Panc1 (cell line): ENCODE measurements at places on chromosomes 3 and 15. TPM values are rescaled to one million over a fixed set of nuclear protein-coding genes. Genes with fewer than 3 reads are reported as not detected.

DNA sequence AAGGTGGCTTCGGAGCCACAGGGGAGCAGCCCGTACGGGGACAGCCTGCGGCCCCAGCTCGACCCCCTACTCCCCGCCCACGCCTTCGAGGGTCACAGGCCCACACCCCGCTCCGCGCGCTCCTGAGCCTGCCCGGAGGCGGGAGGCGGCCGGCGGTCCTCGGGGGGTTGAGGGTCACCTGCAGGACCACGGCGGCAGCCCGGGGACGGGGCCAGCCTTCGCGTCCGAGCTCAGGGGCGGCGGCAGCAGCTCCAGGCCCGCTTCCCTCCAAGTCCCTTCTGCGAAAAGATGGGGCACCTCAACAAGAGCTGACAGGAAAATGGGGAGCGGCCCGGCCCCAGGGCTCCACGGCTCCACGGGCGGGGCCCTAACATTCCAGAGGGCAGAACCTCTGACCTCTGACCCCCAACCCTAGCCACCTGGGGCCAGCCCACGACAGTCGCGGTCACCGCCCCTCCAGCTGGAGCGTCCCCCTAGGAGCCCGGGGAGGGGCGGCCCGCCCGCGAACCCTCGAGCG lies 428 bp downstream of the LYSMD4 start:
- H3K27me3 ChIP-seq: no peaks in the 10 kb centered on the region
- peak overlapping the region; percentile 72 for H3K27ac ChIP-seq
- DNase-seq: no peak
- no peaks in the 10 kb centered on the region for H3K36me3 ChIP-seq
- peak overlapping the region; percentile 72 for H3K4me3 ChIP-seq

DNA sequence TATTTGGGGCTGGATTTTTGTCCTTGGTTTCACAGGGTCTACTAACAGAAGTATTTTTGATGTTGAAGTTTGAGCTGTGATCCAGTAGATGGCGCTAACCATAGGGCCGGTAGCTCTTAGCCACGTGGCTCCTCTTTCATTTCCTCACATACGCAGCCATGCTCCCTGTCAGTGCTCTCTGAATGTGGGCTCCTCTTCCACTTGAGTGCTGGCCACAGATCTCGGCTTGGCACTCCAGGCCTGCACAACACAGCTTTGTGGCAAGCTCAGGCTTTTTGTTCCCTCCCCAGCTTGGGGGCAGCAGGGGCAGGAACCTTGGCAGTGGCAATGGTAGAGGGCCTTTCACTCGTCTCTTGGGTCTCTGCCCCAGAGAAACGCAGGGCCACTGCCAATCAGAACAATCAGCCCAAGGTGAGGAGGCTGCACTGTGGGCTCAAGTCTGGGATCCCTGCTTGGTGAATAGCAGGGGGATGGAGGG lies 18.6 kb upstream of the DNAAF4 start:
- H3K36me3 ChIP-seq: no peaks in the 10 kb centered on the region
- H3K4me1 ChIP-seq: 0 out of 2 replicates have a peak, but pooled peaks cover 3% of the 10 kb centered on the region
- no peaks in the 10 kb centered on the region for H3K27me3 ChIP-seq

DNA sequence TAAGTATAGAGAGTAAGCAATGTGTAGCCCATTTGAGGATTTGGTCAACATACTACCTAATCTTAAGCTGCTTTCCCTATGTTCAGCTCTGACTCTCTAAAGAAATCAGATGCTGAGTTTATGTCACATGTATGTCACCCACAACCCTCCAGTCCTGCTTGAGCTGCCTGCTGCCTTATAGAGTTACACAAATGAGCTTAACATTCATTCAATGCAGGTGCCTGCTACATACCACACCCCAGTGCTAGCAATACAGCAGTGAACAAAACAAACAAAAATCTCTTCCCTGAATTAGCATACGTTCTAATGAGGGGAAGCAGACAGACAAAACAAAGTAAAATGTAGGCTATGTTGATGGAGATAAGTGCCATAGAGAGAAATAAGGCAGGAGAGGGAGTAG lies 93.0 kb downstream of the HHLA2 start:
- no peak overlapping the region for H3K4me3 ChIP-seq
- H3K36me3 ChIP-seq: no peaks in the 10 kb centered on the region
- no peak for DNase-seq

- no peak for DNase-seq
- H3K27ac ChIP-seq: no peak overlapping the region
- H3K27me3 ChIP-seq: no peaks in the 10 kb centered on the region
- H3K4me3 ChIP-seq: no peak overlapping the region
- no peaks in the 10 kb centered on the region for H3K36me3 ChIP-seq
- H3K4me1 ChIP-seq: no peaks in the 10 kb centered on the region
These were observed 108.1 kb upstream of the THBS1 start for GRCh38 chr15:39472621-39473297.

DNA sequence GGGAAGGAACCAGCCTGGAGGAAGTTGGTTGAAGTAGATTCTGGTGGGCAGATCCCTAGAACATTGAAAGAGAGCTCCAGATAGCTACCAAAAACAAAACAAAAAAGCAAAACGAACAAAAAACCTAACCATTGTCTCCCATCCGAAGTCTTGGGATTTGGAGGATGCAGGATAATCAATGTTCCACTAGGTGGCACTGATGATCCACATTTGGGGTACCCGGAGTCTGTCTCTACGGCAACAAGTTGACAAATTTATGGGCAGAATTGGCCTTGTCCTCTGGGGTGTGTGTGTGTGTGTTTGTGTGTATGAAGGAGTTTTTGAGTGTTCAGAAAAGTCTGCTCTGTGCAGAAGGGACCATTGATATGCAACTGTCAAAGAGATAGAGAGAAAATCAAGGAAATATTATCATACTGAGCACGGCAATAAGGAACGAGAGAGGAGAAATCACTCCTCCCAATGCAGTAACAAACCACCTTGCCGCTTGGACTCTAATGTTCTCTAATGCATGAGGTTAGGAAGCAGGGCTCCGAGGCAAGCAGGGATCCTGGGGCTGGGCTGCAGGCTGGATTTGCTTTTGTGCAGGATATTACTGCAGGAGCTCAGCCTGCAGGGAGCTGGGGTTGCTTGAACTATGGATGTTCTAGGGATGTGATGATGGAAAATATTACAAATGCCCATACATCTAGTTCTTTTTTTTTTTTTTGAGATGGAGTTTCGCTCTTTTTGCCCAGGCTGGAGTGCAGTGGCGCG lies 59.8 kb upstream of the KLHL25 start:
- H3K36me3 ChIP-seq: no peaks in the 10 kb centered on the region
- peak overlapping the region; percentile 26; the same call in 1 of the 2 replicates for H3K4me3 ChIP-seq
- H3K4me1 ChIP-seq: no peaks in the 10 kb centered on the region
- no peak for DNase-seq
- peaks cover 5% of the 10 kb centered on the region for H3K27me3 ChIP-seq

DNA sequence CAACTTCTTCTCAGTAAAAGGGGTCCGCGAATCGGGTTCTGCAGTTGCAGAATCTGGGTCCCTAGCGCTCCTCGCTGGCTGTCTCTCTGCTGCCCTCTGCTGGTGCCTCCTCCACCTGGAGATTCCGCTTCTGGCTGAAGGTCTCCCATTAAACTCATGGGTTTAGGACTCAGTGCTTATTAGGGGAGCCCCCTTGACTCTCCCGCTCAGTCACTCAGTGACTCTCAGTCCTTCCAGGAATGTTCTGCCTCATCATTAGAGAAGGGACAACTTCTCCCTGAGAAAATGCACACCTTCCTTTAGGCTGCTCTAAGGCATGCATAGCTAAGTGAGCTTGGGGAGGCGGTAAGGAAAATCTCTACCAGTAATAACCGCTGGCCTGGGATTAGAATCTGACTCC lies 7.1 kb downstream of the CPN2 start:
- H3K4me1 ChIP-seq: no peaks in the 10 kb centered on the region
- no peak for DNase-seq
- H3K36me3 ChIP-seq: no peaks in the 10 kb centered on the region
- no peak overlapping the region for H3K27ac ChIP-seq

DNA sequence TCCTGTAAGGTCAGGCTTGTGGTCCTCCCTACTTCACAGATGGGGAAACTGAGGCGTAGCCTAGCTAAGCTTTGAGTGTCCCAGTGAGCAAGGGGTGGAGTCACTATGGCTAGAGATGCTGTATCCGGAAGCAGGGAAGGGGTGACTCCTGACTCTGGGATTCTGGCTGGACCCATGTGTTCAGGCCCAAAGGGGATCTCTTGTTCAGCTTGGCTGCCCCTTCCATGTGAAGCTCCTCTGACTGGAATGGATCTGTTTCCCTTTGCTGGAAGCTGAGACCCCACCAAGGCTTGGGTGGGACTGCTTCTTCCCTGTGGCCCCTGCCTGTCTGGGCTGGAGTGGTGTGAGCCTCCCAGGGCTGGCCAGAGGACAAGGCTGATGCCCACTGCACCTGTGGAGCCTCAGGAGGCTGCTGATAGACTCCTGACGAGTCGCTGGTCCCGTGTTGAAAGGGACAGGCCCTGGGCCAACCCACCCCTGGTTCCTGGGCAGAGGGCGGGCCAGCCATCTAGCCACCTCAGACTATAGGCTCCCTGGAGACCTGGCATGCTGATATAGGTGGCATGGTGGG lies 1.0 kb downstream of the MAPKAPK3 start:
- no peak overlapping the region for H3K27ac ChIP-seq
- no peaks in the 10 kb centered on the region for H3K36me3 ChIP-seq
- peak overlapping the region; percentile 59 for H3K4me3 ChIP-seq
- H3K4me1 ChIP-seq: no peaks in the 10 kb centered on the region; the same call in 1 of the 2 replicates
- H3K27me3 ChIP-seq: no peaks in the 10 kb centered on the region

GRCh38 chr3:156140001-156140595 lies 19.7 kb downstream of the KCNAB1 start:
- no peak for DNase-seq
- no peaks in the 10 kb centered on the region for H3K36me3 ChIP-seq
- peaks cover 27% of the 10 kb centered on the region for H3K27me3 ChIP-seq
- no peak overlapping the region for H3K27ac ChIP-seq

ZNF774 gene
- 5.2 TPM for total RNA-seq

CTXN2 gene
- 0.05 TPM for total RNA-seq

PPARG gene
- 88.1 TPM for total RNA-seq
